ENCODE measurements at places on chromosomes 5 and 9. TPM values are rescaled to one million over a fixed set of nuclear protein-coding genes. Genes with fewer than 3 reads are reported as not detected.

Gene CCL19
- 60.8 TPM for total RNA-seq

Gene OR1Q1
- total RNA-seq = not detected

Gene NUDT12
- total RNA-seq = 14.0 TPM

GRCh38 chr9:37645903-37646506 lies 4.7 kb upstream of the FRMPD1 start:
- no peak overlapping the region for H3K27ac ChIP-seq
- DNase-seq = no peak
- H3K36me3 ChIP-seq = no peaks in the 10 kb centered on the region

DNA sequence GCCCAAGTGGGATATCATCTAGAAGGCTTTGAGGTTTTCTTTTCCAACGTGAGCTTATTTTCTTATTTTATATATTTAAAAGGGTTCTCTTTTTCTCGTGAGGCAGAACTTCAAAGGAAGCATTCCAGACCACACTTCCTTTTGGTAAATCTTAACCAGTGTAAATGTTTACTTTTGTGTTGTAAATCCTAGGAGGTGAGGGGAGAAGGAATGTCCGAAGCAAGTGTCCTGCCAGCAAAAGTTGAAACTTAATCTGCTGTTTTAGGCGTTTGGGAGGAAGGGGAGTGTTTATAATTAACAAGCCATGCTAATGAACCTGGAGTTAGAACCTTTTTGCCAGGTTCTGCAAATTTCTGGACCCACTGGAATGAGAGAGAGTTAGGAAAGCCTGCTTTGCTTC lies 37.9 kb downstream of the WWC1 start:
- H3K27ac ChIP-seq = peak overlapping the region; percentile 53
- DNase-seq = no peak
- H3K4me3 ChIP-seq = no peak overlapping the region
- no peaks in the 10 kb centered on the region for H3K27me3 ChIP-seq
- no peaks in the 10 kb centered on the region for H3K36me3 ChIP-seq

GRCh38 chr9:859251-859650 lies 17.8 kb downstream of the DMRT1 start:
- no peaks in the 10 kb centered on the region for H3K4me1 ChIP-seq
- H3K27me3 ChIP-seq = no peaks in the 10 kb centered on the region
- H3K36me3 ChIP-seq = no peaks in the 10 kb centered on the region
- no peak for DNase-seq
- no peak overlapping the region for H3K27ac ChIP-seq

DNA sequence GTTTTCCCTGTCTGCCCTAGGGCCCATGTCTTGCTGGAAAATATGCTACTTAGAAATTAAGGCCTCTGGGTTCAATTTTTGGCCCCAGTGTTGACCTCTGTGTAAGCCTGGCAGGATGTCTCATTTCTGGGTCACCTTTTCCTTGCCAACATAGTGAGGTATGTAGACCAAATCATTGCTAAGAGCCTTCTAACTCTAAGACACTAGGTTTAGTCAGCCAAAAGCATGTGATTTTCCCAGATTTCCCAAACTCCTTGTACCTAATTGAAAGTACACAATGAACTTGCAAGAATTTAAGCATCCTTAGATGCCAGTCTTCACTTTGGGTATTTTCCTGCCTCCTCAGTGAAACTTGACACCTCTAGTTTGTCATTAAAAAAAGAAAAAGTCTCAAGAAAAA lies 77.0 kb downstream of the GALNT10 start:
- H3K36me3 ChIP-seq = no peaks in the 10 kb centered on the region
- H3K4me3 ChIP-seq = no peak overlapping the region
- no peaks in the 10 kb centered on the region for H3K27me3 ChIP-seq
- no peak for DNase-seq

GRCh38 chr5:56108246-56108645 lies 113.5 kb upstream of the IL6ST start:
- H3K27me3 ChIP-seq = no peaks in the 10 kb centered on the region
- peak overlapping the region; percentile 21 for H3K27ac ChIP-seq
- H3K4me3 ChIP-seq = no peak overlapping the region
- DNase-seq = peak; percentile 55
- no peaks in the 10 kb centered on the region for H3K4me1 ChIP-seq
- H3K36me3 ChIP-seq = no peaks in the 10 kb centered on the region

DNA sequence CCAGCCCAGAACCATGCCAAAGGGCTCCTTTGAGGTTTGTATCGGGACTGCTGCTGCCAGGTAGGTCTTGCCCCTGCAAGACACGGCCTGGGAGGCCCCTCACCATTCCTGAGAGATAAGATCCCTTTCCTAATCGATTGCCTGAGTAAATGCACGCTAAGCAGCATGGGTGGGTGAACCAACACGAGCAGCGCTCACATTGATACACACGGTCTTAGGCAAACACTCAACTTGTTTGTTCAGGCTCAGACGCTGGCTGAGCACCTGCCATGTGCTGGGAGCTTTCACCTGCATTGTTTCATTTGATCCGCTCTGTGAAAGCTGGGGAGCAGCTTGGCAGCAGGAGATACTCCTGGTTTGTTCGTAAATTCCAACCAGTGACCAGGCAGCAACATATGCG lies 76.9 kb upstream of the NEURL1B start:
- no peaks in the 10 kb centered on the region for H3K27me3 ChIP-seq
- no peak for DNase-seq
- no peak overlapping the region for H3K4me3 ChIP-seq
- no peaks in the 10 kb centered on the region for H3K36me3 ChIP-seq
- no peak overlapping the region for H3K27ac ChIP-seq
- no peaks in the 10 kb centered on the region for H3K4me1 ChIP-seq

DNA sequence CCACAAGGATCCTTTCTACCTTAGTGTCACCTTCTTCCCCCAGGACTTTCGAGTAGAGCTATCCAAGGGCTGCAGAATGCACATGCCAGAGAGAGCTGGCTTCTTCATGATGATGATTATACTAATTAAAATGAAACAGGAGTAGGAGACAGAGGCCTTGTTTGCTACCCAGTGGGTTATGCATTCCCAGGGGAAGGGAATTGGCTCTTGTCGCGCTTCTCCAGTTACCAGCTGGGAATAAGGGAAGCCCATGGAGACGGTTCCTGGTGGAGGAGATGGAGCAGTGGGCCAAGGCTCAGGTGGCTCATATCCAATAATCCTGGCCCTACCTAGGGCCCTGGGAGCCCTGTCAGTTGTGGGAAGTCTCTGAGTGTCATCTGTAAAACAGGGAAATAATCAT lies 65.1 kb downstream of the WWC1 start:
- H3K27me3 ChIP-seq = no peaks in the 10 kb centered on the region
- no peak overlapping the region for H3K4me3 ChIP-seq
- H3K27ac ChIP-seq = no peak overlapping the region

- no peak overlapping the region for H3K4me3 ChIP-seq
- DNase-seq = no peak
- no peaks in the 10 kb centered on the region for H3K27me3 ChIP-seq
These were observed 299.9 kb downstream of the SPOCK1 start for GRCh38 chr5:137199201-137199600.

DNA sequence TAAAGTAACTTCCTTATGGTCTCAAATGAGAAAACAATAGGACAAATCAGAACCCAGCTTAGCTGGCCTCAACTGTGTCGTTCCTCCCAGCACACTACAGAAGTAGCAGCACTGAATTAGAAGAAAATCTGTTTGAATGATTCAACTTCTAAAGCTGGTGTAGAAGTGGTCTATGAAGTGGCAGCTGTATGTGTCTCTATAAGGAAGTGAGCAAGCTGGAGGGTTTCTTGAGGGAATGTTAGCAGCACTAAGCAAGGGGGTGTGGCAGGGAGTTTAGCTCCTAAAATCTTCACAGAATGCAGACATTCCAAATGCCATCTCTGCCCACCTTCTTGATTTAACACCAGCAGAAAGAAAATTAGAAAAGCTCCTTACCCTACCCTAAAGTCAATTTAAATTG lies 4.1 kb downstream of the KLF9 start:
- peak overlapping the region; percentile 94 for H3K4me3 ChIP-seq
- H3K4me1 ChIP-seq = peaks cover 35% of the 10 kb centered on the region
- H3K36me3 ChIP-seq = no peaks in the 10 kb centered on the region
- no peaks in the 10 kb centered on the region for H3K27me3 ChIP-seq

- H3K27ac ChIP-seq = peak overlapping the region; percentile 5
- no peaks in the 10 kb centered on the region for H3K27me3 ChIP-seq
- H3K4me3 ChIP-seq = no peak overlapping the region
- no peak for DNase-seq
- no peaks in the 10 kb centered on the region for H3K36me3 ChIP-seq
These were observed 22.4 kb downstream of the ELOVL7 start for GRCh38 chr5:60821488-60822284.

Data from kidney (tissue), 22 donors.